ENCODE measurements at places on chromosomes 1 and 21.

GRCh38 chr1:56648546-56648945, 3.4 kb downstream of the PRKAA2 start:
- no peak for DNase-seq

GRCh38 chr1:161427733-161428516, 60.2 kb upstream of the CFAP126 start:
- no peak for DNase-seq

DNA sequence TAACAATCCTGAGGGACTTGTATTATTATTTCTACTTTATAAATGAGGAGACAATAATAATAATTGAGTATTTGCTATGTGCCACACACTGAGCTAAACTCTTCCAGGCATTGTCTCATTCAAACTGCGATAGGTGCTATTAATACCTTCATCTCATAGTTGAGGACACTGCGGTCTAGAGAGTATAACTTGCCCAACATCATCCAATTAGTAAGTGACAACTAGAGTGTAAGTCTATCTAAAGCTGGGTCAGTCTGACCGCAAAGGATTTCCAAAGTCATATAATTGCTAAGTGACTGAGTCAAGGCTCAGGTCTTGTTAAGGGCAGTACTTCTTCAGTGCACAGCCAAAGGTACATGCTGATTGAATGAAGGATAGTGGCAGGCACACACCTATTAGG, 9.7 kb downstream of the BCL9 start:
- no peak for DNase-seq

GRCh38 chr1:207217778-207218511, 103.5 kb upstream of the CD55 start:
- no peak for DNase-seq

- no peak for DNase-seq
Measured at GRCh38 chr1:6361124-6361775, 32.3 kb downstream of the ACOT7 start.

GRCh38 chr1:50774759-50775351, 185.2 kb downstream of the FAF1 start:
- peak; percentile 48 for DNase-seq

DNA sequence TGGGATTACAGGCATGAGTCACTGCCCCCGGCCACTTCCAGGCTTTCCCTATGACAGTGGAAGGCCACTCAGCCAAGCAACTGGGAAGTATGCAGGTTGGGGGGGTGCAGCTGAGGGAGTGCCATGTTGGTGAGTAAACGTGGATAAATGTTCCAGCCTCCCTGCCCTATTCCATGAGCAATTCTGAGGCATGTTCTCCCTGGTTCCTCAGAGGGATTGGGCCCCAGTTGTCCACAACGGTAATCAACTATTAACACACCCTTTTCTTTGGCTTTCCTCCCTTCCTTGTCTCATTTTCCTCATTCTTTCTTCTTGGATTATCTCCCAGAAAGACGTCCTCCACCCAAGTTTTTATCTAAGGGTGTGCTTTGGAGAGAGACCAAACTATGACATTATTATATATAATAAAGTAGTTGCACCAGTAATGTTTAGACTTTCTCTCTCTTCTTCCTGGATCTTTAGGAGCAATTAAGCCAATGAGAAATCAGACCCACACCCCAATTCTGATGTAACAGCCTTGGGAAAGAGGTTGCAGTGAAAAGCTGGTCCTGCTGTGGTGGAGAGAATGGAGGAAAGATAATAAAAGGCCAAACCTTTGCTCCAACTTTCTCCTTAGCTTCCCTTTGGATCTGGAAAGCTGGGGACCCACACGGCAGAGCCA, 6.8 kb upstream of the SLAMF9 start:
- DNase-seq, result no peak

DNA sequence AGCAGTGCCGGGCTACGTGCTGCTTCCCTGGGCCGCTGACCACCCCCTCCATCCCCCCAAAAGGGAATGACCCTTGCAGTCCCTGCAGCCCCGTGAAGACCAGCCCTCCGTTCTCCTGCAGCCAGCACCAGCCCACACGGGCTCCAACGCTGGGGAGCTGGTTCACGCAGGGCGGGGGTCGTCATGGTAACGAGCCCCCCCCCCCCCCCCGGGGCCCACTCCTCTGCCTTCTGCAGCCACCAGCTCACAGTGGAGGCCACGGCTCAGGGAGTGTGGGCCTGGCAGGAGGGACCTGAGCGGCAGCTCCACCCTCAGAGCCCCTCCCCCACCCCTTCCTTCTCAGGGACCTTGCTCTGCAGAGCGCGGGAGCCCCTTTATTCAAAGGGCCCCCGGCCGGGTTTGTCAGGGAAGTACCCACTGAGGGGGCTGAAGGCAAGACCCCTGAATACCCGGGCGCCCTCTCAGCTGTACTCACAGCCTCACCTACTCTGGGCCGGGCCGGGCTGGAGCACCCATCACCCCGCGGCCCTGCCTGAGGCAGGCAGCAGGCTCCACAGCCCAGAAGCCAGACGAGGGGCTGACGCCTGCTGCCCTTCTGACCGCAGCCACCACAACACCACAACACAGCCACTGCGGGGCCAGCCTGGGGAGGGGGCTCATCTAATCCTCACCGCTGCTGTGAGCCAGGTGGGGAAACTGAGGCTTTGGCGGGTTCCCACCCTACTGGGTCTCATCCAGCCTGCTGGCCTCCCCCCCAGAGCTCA, 12.6 kb downstream of the MEGF6 start:
- no peak for DNase-seq

- peak; percentile 23 for DNase-seq
Measured at GRCh38 chr1:28887419-28887834, 26.9 kb upstream of the EPB41 start.

GRCh38 chr21:45454926-45455673, 50.1 kb downstream of the COL18A1 start:
- DNase-seq, result no peak

DNA sequence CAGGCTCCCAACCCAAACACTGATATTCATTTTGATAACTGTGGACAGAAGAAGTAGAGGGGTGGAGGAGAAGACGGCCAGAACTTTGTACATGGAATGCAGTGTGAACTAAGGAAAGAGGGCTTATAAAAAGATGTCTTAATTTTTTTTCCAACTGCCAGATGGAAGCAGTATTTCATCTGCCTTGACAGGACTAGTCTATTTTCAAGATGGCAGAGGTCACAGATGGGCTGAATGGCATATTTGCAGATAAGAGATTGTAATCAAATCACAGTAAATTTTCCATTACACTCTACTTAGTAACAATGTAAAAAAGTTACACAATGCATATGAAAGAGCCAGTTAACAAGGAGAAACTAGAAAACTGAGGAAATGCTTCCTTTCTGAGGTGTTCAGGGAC, 246.8 kb upstream of the FMN2 start:
- no peak for DNase-seq

DNA sequence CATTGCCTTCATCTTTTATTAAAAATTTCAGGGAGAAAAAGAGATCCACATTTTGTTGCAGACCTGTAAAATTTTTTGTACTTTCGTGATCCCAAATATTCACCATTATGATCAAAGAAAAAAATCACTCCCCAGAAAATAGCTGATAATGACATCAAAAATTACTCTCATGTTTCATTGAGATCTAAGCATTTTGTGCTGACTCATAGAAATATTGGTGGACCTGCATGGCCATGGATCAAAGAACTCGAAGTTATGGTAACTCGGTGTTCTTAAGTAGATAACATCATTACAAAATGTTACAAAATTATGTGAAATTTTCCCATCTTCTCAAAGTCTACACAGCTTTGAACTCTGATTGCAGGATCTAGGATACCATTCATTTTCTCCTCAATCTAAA, 135.8 kb downstream of the PTGER3 start:
- no peak for DNase-seq

DNA sequence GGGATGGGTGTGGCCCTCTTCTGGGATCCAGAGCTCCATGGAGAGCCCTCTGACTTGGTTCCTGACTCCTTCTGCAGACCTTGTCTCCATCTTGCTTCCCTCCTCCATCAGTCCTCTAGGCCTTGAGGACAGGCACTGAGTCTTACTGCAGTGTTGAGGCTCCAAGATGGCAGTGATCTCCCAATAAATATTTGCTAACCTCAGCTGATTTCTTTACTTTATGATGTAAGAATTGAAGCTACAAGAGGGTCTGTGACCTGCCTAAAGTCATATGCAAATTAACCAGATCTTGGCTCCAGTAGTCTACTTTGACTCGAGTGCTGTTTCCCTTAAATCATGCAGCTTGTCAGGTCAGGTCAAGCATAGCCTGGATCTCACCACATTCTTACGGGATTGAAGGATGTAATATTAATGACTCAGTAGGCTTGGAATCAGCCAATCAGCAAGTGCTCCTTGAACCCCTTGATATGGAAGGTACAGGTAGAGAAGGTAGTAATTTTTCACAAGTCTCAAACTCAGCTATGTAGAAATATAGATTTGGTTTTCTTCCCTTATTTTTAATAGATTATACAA, 93.0 kb downstream of the CLIC6 start:
- DNase-seq, result no peak

DNA sequence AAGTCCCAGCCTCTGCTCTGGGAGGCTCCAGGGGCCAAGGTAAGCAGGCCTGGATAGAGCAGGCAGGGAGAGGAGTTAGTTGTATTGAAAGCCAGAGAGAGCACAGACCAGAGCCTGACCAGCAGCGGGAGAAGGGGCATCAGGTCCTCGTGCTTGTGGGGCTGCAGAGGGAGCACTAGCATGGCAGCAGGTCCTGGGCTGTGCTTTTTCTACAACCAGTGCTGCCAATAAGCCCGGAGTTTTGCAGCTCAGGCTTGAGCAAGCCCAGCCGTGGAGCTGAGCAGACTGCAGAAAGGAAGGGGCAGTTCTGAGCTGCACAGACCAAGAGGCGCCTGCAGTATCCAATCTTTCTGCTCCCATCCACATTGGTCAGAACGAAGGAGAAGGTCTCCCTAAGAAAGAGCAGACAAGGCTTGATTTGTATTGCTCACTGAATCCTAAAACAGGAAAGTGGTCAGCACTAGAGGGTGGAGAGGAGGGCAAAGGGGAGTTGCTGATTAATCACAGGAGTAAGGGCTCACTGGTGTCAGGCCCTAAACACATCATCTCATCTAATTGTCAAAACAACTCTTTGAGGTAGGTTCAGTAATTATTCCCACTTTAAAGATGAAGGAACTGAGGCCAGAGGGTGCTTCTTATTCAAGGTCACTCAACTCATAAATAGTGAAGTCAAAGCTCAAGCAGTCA, 2.7 kb downstream of the DENND2D start:
- peak; percentile 27 for DNase-seq

DNA sequence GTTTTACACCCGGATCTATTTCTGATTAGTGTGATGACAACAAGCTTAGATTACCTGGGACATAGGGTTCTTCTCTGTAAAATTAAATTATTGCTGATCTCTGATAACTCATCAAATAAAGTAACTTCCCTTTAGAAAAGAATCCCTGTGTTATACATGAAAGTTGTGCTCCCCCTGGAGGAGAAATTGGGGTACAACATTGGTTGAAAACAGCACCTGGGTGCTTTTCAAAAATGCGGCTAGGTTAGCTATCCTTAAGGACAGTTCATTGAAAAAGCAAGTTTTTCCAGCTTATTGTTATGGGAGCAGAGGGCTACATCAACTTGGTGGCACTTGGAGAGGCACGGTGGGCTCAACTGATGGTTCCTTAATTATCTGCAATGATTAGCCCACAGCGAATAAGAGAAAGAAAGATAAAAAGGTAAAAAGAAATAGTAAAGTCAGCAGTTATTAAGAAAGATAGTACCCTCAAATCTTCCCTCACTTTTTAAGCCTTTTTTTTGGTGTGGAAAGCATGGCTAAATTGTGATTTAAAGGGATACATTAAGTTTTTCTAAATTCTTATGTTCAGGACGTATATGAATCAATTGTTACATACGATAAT, 97.8 kb downstream of the FMN2 start:
- DNase-seq, result no peak

GRCh38 chr1:96418969-96419368, 302.6 kb upstream of the PTBP2 start:
- no peak for DNase-seq

DNA sequence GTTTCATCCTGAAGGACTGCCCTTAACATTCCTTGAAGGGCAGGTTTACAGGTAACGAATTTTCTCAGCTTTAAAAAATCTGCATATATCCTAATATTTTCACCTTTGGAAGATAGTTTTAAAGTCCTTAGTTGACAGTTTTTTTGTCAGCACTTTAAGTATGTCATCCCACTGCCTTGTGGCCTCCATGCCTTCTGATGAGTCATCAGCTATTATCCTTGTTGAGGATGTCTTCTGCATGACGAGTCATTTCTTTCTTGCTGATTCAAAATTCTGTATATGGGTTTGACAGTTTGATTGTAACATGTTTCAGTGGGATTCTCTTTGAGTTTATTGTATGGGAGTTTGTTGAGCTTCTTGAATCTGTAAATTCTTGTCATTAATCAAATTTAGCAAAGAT, 500.6 kb downstream of the DISC1 start:
- DNase-seq, result no peak

- no peak for DNase-seq
Measured at GRCh38 chr1:182192966-182193365, 131.5 kb upstream of the ZNF648 start.

- DNase-seq, result no peak
Measured at GRCh38 chr21:32087447-32087846, 191.4 kb downstream of the MIS18A start.

DNA sequence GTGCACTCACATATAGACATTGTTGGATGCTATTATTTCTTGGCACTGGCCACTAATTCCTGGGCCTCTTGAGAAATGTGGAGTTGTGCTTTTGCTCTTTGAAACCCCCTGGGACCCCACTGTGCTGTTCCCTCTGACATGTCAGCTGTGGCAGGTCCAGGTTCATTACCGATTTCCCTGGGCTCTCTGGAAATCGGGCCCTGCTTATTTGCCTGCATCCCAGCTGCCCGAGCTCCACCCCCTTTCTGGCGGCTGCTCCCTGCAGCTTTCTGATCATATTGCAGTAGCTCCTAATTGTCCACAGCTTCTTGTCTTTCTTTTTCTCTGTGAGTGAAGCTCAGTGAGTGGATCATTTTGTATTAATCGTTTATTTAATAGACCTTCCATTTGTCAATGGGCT, 183.7 kb upstream of the FAM78B start:
- DNase-seq, result no peak

DNA sequence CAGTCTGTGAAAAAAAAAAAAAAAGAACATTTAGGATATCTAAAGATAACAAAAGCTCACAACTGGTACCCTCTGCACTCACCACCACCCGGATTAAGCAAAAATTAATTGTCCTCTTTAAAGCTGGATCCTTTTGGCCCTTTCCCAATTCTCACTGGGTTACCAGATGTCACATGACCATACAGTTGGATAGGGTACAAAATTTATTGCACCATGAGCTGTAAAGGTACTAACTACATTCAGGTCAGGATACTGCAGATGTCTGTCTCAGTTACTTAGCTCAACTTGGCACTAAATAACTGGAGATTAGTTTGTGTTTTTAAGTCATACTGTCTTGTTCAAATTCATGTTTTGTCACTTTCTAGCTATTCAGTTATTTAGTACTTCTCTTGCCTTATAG, 96.3 kb downstream of the GPATCH2 start:
- DNase-seq, result no peak

DNA sequence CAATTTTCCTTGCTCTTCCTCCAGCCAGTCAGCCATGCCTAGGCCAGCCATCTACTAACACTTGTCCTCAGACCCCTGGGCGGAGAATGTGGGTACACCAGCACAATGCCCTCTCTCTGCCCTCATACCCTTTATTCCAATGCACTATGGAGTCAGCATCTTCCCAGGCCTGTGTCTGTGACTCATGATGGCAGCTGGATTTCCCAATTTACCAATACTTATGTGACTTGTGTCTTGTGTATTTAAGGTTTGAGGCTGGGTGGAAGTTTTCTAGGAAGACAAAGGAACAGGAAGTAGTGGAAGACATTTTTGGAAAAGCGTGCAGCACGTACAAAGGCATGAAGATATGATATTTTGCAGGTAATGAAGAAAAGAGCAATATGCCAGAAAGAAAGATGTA, 114.3 kb downstream of the NMNAT2 start:
- DNase-seq, result no peak

Data from AML-193 (cell line).